Epithelial cell of prostate (primary cell): ENCODE measurements at places on chromosomes 13 and 19.

- no peak for DNase-seq
Measured at GRCh38 chr19:57165846-57166245, 1.4 kb downstream of the DUXA start.

GRCh38 chr19:45005787-45006186 lies 4.5 kb downstream of the RELB start:
- no peak for DNase-seq

DNA sequence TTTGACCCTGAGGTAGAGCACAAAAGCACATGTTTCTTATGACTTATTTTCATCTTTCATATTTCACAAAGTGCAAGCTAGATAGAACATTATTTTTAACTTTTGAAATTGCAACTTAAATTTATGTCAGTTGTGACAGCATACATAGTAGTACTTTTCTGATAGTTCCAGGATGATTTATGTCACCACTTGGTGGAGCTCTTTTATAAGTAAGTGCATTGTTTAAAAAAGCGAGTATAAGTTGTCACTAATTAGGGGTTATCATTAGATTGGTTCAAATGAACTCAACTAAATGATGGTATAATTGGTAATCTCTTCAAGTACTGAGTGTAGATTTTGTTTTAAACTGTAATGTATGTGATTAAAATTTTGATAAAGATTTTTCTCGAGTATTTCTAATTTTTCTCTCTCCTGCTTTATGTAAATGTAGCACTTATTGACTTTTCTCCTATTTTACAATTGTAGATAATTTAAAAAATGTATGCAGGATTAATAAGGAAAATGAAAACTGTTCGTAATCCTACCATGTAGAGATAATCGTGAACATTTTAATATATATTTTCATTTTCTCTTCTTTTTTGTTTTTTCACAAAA lies 31.1 kb downstream of the RB1 start:
- no peak for DNase-seq

- no peak for DNase-seq
Measured at GRCh38 chr13:101115762-101116171, 300.5 kb downstream of the NALCN start.

DNA sequence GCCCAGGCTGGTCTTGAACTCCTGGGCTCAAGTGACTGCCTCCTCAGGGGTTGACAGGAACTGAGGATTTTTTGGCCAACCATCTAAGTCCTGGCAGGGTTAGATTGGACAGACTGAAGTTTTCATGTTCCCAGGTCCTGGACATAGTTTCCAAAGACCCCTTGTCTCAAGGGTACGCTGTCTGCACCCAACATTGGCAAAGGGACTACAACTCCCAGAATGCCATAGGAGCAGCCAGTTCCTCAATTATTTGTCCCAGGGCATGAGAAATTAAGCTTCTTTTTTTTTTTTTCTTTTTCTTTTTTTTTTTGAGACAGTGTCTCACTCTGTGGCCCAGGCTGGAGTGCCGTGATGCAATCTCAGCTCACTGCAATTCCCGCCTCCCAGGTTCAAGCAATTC lies 6.9 kb downstream of the GYS1 start:
- no peak for DNase-seq

- no peak for DNase-seq
Measured at GRCh38 chr13:23680845-23681669, 110.8 kb downstream of the TNFRSF19 start.
